ENCODE measurements at places on chromosomes 5 and 9.

GRCh38 chr9:69157751-69158466 lies 16.2 kb upstream of the TJP2 start:
- DNase-seq = no peak

DNA sequence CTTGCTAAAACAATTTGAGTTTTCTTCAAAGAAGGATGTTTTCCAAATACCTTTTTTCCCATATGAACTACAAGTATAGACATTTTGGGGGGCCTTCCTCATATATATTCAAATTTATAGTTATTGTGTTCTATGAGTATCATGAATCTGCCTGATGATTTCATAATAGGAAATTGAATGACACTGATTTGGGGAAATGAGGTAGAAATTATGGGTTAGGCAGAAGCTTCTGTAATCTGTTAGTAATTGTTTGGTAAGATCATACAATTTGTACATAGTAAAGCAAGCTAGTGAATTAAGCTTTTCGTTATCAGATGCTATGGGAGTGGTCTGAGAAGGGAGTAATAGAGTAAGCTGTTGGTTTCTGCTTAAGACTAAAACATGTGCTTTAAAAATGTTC lies 98.0 kb downstream of the TRIO start:
- DNase-seq = no peak

GRCh38 chr5:123681061-123681460 lies 169.1 kb downstream of the CSNK1G3 start:
- DNase-seq = no peak

DNA sequence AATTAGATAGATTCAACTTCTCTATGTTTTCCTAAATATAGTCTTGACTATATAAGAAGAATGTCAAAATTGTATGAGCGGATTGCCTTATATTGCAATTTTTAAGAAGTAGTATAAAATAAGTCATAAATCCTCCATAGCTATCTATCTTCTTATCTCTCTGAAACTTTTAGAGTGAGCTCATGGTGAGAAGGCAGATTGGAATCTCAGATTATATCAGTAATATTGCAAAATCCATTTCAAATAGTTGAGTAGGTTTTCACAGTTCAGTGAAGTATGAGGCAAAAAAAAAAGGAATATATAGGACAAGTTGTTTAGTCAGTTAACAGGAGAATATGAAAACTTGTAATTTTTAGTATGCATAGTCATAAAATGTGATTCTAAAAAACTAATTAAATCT lies 156.4 kb downstream of the FAM174A start:
- no peak for DNase-seq

DNA sequence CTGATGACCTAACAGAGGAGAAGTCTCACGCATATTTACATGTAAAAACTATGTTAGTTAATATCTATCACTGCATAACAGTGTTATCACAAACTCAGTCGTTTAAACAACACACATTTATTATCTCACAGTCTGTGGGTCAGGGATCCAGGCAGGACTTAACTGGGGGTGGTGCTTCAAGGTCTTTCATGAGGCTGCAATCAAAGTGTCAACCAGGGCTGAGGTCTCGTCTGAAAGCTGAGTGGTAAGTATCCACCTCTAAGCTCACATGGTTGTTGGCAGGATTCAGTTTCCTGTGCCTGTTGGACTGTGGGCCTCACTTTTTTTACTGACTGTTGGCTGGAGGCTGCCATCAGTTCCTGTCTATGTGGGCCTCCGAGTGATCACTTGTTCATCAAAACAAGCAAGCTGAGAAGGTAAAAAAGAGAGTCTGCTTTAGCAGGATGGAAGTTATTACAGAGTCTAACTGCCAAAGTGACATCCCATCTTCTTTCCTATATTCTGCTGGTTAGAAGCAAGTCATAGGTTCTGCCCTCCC lies 188.6 kb downstream of the CARTPT start:
- no peak for DNase-seq

- no peak for DNase-seq
Measured at GRCh38 chr9:68843239-68843638, 138.2 kb downstream of the PIP5K1B start.

DNA sequence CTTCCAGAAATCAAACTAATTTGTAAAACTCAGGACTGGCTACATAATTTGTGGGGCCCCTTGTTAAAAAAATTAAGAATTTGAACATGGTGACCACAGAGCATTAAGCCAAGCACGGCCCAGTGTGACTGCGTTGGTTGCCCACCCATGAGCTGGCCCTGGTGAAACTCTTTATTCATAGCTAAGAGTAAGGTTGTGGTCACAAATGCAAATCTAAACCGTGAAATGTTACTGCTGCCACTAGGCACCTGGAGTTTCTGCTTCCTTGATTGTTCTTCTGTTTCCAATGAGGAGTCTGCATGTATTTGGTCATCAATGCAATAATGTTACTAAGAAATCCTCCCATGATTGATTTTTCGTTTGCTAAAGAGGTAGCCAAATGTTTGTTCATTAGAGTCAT lies 4.2 kb downstream of the GCNT1 start:
- DNase-seq = no peak

DNA sequence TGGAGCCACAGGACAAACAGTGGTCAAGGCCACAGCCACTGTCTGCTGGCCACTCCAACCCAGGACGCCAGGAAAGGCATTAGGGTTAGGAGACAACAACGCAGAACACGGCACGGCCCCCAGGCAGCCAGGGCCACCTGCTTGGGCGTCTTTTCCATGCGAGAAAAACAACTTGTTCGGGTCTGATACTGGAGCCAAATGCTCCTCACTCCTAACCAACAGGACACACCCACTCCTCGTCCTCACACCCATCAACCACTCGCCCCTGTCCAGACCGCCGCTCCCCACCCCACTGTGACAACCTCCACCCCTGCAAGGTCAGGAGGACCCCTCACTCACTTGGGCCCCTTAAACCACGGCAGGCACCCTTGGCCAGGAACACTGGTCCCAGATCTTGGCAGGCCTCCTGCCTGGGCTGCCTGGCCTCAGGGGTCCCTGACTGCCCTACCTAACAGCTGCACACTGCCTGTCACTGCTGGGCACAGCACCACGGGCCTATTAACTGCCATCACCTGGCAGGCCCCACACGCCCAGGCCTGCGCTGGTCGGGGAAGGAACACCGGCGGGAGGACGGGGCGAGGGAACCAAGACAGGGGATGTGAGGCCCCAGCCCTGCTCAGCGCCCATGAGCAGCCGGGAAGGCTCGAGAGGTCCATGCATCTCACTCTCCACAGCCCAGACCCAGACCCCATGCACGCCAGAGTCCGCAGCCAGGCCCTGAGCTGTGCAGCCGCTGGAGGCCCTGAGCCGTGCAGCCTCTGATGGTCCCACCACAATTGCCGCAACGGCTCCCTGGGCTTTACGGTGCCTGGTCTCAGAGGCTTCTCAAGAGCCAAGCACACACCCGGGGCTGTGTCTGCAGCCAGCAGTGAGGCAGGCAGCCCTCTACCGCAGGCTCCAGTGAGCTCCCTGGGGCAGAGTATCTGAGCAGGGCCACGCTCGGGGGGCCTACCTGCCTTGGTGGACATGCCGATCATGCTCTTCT lies 13.8 kb downstream of the CLPTM1L start:
- DNase-seq = no peak

DNA sequence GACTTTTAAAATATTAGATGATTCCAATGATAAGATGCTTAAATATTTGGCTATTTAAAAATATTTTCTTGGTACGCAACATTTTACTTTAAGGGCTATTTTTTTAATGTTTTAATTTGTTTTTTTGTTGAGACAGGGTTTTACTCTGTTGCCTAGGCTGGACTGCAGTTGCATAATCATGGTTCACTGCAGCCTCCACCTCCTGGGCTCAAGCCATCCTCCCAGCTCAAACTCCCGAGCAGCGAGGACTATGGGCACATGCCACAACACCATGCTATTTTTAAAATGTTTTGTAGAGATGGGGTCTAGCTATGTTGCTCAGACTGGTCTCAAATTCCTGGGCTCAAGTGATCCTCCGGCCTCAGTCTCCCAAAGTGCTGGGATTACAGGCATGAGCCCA lies 850.2 kb upstream of the DMAC1 start:
- DNase-seq = no peak

DNA sequence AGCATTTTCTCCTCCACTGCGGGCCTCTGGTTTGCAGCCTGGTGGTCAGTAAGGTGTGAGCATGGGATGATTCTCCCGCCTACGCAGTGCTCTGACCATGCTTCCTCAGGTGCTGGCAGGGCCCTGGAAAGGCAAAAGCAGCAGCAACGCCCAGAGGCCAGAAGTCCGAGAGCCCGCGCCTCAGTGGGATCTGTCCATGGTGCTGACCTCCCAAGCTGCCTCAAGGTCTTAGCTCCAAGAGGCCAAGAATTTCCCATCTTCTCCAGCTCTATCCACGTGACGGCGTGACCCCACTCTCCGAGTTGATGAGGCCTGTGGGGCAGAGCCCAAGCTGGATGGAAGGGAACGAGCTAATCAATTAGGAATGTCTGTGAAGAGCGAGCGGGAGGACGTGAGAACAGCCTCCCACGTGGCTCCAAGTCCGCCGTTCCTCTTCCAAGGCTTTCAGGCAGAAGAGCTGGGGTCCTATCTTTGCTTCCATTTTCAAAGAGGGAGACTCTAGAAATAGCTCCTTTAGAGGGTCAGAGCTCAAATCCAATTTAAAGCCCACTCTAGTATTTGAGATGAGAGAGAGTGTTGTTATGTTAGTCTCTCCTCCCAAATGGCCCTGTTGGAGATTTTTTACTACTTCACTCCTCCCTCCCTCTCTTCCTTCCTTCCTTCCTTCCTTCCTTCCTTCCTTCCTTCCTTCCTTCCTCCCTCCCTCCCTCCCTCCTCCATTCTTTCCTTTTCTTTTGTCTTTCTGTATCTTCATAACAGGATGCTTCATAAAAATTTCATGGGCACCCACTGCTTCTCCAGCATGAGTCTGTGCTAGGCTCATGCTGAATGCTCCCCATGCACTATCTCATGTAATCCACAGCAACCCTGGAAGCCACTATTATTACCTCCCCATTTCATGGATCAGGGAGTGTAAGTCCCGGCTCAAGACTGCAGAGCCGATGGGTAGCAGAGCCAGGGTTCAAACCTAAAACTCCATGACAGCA lies 69.3 kb downstream of the OLFM1 start:
- DNase-seq = no peak

- no peak for DNase-seq
Measured at GRCh38 chr5:137145721-137146120, 353.4 kb downstream of the SPOCK1 start.

- DNase-seq = no peak
Measured at GRCh38 chr5:52661903-52662595, 125.7 kb upstream of the ITGA1 start.

- no peak for DNase-seq
Measured at GRCh38 chr9:108382310-108382709, 473.5 kb downstream of the ACTL7B start.

- DNase-seq = no peak
Measured at GRCh38 chr9:91211919-91212318, 149.8 kb downstream of the AUH start.

DNA sequence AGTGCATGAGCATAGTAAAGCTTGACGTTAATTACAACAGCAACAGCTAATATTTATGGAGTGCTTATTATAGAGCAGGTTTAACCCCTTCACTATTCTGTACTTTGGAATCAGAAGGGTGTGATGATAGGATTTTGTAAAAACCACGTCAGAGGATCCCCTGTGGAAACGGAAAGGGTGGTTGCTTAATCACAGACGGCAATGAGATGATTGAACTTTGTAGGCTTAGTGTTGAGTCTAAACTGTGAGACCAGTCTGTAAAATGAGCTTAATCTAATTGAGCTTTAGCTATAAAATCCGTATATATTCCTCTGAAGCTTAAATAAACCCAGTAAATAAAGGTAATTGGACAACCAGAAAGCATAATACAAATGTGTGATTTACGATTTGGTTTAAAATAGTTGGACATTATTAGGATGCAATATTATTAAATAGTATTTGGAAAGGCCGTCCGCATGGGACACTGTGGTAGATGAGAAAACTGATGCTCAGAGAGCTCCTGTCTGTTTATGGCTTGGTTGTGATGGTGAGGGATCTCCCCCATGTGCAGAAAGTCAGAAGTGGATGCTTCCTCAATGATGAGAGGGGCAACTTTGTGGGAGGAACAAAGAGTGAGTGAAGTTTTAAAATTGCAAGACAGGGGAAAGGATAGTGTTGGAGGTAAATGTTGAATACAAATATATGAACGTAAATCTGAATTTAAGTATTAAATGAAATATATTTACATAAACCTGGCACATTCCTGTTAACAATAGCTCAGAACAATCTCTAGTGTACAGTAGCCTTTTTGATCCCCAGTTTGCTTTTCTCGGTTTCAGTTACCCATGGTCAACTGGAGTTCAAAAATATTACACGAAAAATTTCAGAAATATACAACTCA lies 23.4 kb upstream of the SCGB3A2 start:
- DNase-seq = no peak

GRCh38 chr5:159448-160172 lies 31.7 kb upstream of the LRRC14B start:
- DNase-seq = no peak

GRCh38 chr5:138488481-138488945 lies 23.2 kb downstream of the EGR1 start:
- DNase-seq = no peak

DNA sequence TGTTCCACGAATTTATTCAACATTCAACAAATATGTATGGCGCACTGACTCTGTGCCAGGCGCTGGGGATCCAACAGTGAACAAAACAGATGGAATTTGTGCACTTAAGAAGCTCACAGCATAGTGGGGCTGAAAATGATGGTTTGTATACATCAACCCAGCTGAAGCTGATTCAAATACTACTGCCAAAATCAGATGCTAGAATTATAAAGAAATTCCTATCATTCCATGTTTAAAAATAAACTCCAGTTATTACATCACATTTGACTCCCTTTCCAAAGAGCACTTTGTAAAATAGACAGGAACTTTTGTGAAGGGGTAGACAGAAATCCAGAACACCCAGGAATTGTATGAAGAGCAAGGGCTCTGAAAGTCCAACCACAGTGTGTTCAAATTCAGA lies 54.1 kb downstream of the ZNF608 start:
- no peak for DNase-seq

DNA sequence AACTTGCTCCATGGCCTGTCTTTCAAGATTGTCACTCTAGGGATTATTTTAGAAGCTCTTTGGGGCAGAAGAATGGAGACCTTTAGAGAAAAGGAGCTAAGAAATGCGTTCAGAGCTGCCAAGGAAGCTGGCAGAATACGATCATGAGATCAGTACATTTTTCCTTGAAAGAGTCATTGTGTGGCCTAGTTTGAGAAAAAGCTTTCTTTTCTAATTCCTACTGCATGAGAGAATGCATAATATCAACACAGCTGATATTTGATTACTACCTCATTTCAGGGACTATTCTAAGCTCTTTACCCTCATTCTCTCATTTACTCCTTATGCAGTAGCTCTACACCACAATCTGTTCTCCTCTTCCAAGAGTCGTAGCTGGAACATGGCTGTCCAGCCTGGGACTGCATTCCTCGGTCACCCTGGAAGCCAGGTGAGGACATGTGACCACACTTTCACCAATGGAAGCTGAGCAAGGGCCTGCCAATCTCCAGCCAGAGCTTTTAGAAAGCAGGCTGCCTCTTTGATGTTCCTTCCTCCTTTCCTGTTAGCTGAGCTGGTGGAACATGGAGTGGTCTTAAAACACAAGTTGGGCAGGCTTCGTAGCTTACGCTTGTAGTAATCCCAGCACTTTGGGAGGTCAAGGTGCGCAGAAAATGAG lies 99.3 kb upstream of the LHFPL2 start:
- DNase-seq = no peak

All from stimulated activated CD4-positive, alpha-beta T cell treated with anti-CD3 and anti-CD28 coated beads, Interleukin-1b, Interleukin-23, amount 100 ng/mL, for 1 hour (primary cell).